T-helper 9 cell (primary cell): ENCODE measurements at places on chromosomes 16 and 17.

DNA sequence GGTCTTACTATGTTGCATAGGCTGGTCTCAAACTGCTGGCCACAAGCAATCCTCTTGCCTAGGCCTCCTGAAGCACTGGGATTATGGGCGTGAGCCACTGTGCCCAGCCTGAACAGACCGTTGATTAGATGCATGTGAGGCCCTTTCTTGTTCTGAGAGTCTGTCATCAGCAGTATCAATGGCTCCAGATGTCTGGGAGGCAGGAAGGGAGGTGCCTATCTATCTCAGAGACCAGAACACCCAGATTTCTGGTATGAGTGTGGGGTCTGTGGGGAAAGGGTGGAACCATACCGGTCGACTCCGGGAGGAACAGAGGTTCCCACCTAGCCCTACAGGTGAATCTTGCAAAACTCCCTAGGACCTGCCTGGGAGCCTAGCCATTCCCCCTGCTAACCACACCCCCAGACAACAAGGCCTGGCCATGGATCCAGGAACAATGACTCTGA is 71.7 kb downstream of the PRKCB start:
- no peak for DNase-seq

GRCh38 chr17:41585301-41586056 is 1.2 kb downstream of the KRT14 start:
- DNase-seq, result no peak

- no peak for DNase-seq
Measured at GRCh38 chr16:84368308-84368996, at the start of gene ATP2C2. Gene ATP2C2 (plus strand): TSS chr16:84368538. CDS start chr16:84368616, 78 bp downstream.

DNA sequence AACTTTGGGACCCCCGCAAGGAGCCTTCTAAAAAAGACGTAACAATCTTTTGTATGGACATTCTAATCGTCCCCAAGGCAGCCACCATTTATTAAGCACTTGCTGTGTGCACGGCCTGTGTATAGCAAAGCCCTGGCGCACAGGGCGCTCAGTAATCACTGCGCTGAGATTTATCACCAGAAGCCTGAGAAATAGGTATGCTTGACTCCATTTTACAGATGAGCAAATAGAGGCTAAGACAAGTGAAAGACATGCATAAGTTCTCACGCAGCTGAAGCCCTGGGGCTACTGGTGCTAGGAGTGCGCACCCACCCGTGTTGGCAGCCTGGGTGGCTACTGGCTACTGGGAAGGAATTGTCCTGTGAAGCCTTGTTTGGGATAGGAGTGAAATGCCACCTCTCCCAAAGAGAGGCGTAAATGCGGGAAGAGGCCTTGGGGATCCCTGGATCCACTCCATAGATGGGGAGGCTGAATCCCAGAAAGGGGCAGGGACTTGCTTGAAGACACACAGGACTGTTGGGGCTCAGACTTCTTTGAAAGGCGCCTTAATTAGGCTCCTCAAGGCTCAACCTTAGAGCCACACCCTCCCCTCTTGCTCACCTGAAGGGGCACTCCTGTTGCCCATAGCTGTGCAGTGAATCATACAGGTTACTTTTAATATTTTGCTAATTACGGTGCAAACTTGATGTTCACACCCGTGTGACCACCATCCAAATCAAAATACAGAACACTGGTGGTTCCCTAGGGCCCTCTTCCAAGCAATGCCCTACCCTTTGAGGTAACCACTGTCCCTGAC is 634 bp upstream of the NATD1 start:
- DNase-seq, result no peak

GRCh38 chr17:40153603-40154236 is 13.4 kb downstream of the CASC3 start:
- DNase-seq, result no peak
